ENCODE measurements at places on chromosomes 2 and 18.

GRCh38 chr2:210655229-210655975, 99.0 kb downstream of the CPS1 start:
- no peak for DNase-seq

GRCh38 chr2:191910518-191910917, 63.6 kb upstream of the CAVIN2 start:
- peak; percentile 88 for DNase-seq

GRCh38 chr18:48352051-48352755, 57.0 kb downstream of the ZBTB7C start:
- DNase-seq: no peak

DNA sequence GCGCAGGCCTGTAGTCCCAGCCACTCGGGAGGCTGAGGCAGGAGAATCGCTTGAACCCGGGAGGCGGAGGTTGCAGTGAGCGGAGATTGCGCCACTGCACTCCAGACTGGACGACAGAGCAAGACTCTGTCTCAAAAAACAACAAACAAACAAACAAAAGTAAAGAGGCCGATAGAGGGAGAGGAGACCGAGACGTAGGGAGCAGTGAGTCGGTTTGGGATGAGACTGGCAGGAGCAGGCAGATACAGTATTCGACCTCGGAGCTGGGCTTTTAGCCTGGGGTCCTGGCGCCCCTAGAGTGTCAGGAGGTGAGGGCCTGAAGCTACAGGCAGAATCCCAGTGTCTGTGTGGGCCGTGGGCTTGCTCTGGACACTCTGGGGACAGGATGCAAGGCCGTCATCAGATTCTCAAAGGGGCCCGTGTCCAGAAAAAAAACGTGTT, 51.2 kb downstream of the SLC4A1AP start:
- no peak for DNase-seq

GRCh38 chr18:59690996-59691395, 6.2 kb downstream of the CCBE1 start:
- peak; percentile 56 for DNase-seq

- DNase-seq: no peak
These were observed 59.2 kb downstream of the PTPRM start for GRCh38 chr18:7626175-7626921.

- no peak for DNase-seq
These were observed 44.4 kb downstream of the EN1 start for GRCh38 chr2:118803012-118803411.

- no peak for DNase-seq
These were observed 199.4 kb downstream of the IRS1 start for GRCh38 chr2:226600184-226600583.

- no peak for DNase-seq
These were observed 63.7 kb downstream of the UXS1 start for GRCh38 chr2:106130251-106130998.

DNA sequence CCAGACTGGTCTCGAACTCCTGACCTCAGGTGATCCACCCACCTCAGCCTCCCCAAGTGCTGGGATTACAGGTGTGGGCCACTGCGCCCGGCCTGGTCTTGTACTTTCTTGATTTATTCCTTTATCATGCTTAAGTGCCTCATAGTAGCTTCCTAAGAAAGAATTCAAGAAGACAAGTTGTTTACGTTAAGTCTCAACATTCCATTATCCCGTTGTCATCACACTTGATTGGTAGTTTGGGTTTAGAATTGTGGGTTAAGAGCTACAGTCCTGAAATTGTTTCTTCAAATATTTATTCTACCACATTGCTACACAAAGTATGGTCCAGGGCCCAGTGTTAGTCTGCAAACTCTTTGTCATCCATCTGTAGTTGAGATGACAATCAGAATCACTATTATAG, 194.0 kb downstream of the VWC2L start:
- peak; percentile 19 for DNase-seq

DNA sequence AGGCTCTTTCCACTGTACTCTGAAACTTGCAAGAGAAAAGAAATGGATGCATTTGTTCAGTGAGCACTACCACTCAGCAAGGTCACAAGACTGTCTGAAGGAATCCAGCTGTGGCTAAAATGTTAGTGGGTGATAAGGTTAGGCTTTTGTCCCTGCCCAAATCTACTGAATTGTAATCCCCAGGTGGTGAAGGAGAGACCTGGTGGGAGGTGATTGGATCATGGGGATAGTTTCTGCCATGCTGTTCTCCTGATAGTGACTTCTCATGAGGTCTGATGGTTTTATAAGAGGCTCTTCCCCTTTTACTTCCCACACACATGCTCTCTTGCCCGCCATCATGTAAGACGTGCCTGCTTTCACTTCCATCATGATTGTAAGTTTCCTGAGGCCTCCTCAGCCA, 68.2 kb downstream of the ZNF385B start:
- DNase-seq: no peak

- DNase-seq: no peak
These were observed 406.9 kb downstream of the DCDC2C start for GRCh38 chr2:4110273-4110672.

- DNase-seq: no peak
These were observed 3.0 kb upstream of the SIX3 start for GRCh38 chr2:44938287-44939105.

DNA sequence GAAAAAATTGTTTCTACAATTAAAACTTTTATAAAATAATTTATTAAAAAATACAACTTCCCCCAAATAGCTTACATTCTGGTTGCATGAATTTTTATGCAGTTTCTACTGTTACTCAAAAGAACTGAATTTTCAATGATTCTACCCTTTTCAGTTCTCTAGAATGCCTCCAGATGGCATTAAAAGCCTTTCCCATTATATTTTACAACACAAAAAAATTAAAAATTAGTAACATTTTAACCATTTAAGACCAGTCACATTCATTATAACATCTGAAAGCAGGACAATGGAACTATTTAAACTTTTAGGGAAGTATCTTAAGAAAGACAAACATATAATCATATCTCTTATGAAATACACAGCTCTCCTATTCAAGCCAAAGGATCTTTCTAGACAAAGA, 236.0 kb upstream of the REV1 start:
- no peak for DNase-seq

- DNase-seq: peak; percentile 82
These were observed 198.5 kb upstream of the ITGA4 start for GRCh38 chr2:181258720-181259119.

GRCh38 chr2:233404222-233404621, 49.9 kb downstream of the DGKD start:
- DNase-seq: peak; percentile 56

GRCh38 chr2:138275292-138275690, 226.3 kb upstream of the SPOPL start:
- no peak for DNase-seq

DNA sequence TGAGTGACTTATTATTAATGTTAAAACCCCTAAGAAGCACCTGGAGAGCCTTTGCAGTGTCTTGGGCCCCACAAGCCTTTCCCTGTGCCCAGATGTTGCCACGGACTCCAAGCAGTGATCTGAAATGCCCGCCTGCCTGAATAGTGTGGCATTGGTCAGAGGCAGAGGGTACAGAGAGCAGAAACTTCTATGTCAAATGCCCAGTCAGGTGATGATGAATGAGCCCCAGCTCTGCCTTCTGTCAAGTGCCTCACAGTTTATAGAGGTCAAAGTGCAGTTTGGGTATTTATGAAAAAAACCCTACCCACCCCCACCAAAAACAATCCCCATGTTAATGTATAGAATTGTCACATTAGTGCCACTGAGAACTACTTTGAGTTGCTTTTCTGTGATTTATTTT, 170.0 kb upstream of the SIX3 start:
- DNase-seq: no peak
